ENCODE measurements at places on chromosomes 4 and X.
A peak's percentile ranks its signal among the peaks of the same experiment; 100 is the strongest.

DNA sequence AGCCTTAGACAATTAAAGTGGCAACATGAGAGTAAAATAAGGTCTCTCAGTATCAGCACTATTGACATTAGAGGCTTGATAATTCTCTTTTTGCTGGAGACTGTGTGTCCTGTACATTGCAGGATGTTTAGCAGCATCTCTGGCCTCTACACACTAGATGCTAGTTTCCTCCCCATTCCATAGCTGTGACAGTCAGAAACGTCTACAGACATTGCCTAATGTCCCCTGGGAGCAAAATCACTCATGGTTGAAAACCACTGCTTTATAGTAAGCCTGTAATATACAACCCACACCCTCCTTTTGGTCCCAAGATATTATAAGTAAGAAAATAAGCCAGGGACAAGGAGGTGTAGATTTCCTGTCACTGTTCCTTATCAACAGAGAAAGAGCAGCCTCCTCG lies 166.0 kb downstream of the FRMPD4 start:
- DNase-seq, result no peak

- DNase-seq, result peak; percentile 94
Measured at GRCh38 chr4:13907255-13907751, 279.8 kb upstream of the BOD1L1 start.

GRCh38 chr4:20422398-20422797 lies 170.7 kb downstream of the SLIT2 start:
- DNase-seq, result peak; percentile 51

GRCh38 chr4:123966990-123967769 lies 570.6 kb downstream of the SPRY1 start:
- no peak for DNase-seq

DNA sequence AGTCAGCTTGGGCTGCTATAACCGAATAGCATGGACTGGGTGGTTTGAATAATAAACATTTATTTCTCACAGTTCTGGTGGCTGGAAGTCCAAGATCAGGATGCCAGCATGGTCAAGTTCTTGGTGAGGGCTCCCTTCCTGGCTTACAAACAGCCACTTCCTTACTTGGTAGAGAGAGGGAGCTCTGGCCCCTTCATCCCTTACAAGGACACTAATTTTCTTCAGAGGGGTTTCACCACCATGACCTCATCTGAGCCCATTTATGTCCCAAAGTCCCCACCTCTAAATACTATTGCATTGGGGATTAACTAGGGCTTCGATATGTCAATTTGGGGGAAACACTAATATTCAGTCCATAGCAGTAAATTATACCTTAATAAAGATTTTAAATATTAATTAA lies 61.8 kb downstream of the CLNK start:
- DNase-seq, result no peak

- no peak for DNase-seq
Measured at GRCh38 chr4:28004520-28004919, 1143.9 kb downstream of the STIM2 start.

- no peak for DNase-seq
Measured at GRCh38 chr4:179626687-179627086, 2184.4 kb upstream of the AGA start.

DNA sequence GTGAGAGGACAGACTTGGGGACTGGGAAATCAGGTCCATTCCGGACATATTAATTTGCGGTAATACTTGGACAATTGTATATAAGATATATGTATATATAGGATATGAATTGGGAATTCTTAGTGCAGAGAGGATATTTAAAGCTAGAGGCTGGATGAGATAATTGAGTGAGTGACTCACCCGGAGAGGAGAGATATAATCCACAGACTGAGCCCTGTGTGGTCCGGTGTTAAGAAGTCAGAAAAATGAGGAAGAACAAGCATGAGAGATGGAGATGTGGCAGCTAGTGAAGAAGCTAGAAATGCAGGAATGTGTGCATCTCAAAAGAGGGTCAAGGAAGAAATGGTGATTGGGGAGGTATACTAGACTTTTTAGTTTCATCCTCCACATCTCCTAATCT lies 336.2 kb downstream of the SLC7A11 start:
- peak; percentile 9 for DNase-seq

DNA sequence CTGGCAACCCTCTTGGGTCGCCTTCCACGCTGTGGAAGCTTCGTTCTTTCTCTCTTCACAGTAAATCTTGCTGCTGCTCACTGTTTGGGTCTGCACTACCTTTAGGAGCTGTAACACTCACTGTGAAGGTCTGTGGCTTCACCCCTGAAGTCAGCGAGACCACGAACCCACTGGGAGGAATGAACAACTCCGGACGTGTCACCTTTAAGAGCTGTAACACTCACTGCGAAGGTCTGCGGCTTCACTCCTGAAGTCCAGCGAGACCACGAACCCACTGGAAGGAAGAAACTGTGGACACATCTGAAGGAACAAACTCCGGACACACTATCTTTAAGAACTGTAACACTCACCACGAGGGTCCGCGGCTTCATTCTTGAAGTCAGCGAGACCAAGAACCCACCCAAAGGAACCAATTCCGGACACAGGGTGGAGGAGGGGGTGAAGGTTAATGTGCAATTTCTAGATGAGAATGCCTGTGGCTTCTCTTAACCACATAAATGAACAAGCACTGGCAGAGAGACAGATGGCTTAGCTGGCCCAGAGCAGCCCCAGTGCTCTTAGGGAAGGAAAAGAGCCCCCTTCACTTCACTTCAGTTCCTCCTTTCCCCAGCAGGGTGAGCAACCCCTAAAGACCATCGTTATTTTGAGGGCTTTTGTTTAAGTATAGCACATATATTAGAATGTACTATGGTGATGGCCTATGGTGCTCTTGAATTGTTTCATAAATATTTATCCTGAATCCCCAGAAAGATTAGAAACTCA lies 73.0 kb downstream of the LUZP4 start:
- no peak for DNase-seq

- no peak for DNase-seq
Measured at GRCh38 chr4:177384856-177385397, 57.3 kb downstream of the AGA start.

DNA sequence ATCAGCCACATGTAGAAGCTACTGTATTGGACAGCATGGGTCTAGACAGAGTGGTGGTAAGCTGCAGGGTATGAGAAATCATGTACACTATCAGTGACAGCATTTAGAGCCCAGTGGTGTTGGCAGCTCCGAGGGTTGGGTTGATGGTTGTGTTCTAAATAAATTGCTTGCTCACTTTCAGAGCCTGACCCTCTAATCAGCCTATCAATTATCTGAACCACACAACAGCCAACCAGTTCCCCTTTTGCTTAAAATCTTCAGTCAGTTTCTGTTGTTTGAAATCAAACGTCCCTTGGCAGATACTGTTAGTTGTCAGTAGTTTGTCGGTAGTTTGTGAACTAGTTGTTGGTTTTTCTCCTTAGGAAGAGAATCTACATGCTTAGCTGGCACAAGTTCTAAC lies 99.8 kb upstream of the RAI2 start:
- no peak for DNase-seq

GRCh38 chr4:97104666-97105065 lies 1038.6 kb downstream of the STPG2 start:
- no peak for DNase-seq

DNA sequence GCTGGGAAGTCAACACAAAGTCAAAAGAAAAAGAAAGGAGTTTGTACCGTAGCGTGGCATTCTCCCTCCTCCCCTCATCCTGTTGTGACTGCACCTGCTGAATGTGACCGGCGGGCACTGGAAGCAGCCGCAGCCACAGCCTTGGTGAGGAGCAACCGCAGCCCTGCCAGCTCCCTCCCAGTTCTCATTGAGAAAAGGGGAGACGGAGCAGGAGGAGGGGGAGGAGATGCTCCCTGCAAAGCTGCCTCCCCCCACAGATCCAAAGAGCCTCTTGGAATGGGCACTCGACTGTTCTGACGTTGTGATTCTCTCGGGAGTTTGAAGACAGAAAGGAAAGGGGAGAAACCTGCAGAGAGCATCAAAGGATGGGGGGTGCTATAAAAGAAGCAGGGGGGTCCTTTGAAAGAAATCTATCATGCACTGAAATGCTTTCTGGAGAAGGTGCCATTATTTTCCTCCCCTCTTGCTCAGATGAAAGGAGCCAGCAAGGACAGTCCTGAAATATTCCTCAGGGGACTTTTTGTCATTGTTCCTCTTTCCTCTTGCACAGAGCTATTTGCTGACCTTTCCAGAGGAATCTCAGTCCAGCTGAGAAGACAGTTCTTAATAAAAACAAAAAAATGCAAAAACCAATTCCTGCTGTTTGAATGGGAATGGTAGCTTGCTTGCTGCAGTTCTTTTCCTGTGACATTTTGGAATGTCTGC lies 429.7 kb downstream of the MAPK10 start:
- DNase-seq, result peak; percentile 30

- no peak for DNase-seq
Measured at GRCh38 chr4:20326977-20327376, 75.3 kb downstream of the SLIT2 start.

DNA sequence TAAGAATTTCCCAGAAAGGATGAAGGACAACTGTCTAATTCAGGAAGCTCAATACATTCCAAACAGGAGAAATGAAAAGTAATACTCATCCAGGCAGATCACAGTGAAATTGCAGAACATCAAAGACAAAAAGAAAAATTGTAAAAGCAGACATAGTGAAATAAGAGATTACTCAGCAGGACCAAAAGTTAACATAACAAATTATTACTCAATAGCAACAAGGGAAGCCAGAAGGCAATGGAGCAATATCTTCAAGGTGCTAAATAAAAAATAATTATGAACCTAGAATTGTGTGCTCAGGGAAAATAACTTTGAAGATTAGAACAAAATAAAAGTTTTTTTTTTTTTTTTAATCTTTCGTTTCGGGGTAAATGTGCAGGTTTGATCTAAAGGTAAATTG lies 30.5 kb upstream of the ENPP6 start:
- DNase-seq, result no peak

DNA sequence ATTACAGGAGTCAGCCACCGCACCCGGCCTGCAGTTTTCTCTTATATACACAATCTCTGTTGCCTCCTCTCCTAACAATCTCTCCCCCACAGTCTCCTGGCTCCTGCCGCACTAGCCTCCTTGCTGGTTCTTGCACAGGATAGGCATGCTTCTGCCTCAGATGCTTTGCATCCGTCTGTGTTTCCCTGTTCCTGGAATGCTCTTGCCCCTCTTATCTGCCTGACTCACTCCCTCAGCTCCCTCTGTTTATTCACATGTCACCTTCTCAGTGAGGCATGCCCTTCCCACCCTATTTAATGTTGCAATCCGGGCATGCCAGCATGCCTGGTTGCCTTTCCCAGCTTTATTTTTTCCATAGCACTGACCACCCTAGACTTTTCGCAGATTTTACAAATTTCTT lies 161.9 kb downstream of the PHF8 start:
- peak; percentile 80 for DNase-seq

DNA sequence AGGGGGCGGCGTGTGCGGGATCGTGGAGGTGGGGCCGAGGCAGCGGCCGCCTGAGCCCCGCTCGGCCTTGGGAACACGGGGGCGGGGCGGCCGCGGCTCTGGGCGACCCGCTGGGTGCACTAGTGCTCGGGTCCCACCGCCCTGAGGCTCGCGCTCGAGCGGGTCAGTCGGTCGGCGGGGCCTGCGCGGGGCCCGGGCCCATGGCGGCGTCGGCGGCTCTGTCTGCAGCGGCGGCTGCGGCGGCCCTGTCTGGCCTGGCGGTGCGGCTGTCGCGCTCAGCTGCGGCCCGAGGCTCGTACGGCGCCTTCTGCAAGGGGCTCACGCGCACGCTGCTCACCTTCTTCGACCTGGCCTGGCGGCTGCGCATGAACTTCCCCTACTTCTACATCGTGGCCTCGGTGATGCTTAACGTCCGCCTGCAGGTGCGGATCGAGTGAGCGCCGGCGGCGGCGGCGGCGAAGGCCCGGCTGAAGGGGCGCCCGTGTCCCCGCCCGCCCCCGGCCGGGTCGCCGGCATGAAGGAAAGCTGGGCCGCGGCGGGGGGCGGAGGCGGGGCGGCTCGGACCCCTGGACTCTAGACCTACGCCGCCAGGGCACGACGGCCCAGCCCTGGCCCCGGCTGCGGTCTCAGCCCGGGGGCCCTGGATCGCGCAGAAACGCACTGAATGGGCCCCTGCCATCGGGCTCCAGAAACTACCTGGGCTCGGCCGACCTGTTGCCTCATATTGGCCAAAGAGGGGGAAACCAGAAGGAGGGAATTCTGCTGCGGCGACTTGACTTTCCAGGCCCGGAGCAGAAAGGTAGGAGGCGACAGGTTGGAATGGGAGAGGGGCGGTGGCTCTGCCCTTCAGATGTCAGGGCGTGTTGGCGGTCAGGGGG lies at the start of gene SMIM10L2A:
Gene SMIM10L2A (plus strand): TSS at position 13 of the 878 bp plus-strand sequence. CDS start 188 bp downstream, at position 201.
- no peak for DNase-seq

DNA sequence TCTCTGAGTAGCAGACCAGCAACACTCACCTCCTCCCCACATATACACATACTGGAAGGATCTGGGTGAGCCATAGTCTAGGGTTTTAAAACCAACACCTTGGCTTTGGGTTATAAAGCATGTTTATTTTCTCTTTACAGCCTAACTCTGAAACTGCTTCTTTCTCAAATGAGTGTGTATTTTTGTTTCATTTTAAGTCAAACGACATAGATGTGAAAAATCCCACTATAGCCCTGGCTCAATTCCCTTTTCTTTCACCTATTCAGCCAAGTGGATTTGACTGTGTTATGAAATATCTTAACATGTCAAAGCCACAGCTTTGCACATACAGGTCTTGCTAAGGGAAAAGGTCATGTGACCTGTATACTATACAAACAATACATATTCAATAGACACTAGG lies 13.8 kb downstream of the NEXMIF start:
- DNase-seq, result no peak

DNA sequence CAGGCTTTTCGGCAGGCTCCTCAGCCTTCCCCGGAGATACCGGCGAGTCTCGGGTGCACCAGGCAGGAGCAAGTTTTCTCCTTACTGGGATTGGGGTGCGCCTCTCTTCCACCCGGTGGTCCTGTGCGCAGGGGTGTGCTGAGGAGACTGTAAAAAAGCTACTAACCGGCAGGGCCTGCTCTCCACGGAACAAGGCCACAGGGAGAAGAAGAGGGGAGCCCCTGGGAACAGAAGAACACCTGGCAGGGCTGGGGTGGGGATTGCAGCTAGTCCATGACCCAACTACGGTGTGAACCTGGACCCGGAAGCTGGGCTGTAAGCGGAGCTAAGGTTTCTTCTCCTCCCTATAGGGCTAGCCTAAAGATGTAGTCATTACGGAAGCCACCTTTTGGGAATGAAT lies 17.7 kb upstream of the ZIC3 start:
- DNase-seq, result no peak

- peak; percentile 98 for DNase-seq
Measured at GRCh38 chr4:10096201-10096977, 20.2 kb downstream of the WDR1 start.
